ENCODE measurements at places on chromosomes 5 and 9. TPM values are rescaled to one million over a fixed set of nuclear protein-coding genes. Genes with fewer than 3 reads are reported as not detected.

GRCh38 chr5:63500242-63500641, 462.0 kb downstream of the HTR1A start:
- no peak for DNase-seq
- H3K36me3 ChIP-seq = no peaks in the 10 kb centered on the region
- H3K4me1 ChIP-seq = no peaks in the 10 kb centered on the region
- no peak overlapping the region for H3K4me3 ChIP-seq
- no peak overlapping the region for H3K27ac ChIP-seq

The DIRAS2 gene
- total RNA-seq = 1.1 TPM

DNA sequence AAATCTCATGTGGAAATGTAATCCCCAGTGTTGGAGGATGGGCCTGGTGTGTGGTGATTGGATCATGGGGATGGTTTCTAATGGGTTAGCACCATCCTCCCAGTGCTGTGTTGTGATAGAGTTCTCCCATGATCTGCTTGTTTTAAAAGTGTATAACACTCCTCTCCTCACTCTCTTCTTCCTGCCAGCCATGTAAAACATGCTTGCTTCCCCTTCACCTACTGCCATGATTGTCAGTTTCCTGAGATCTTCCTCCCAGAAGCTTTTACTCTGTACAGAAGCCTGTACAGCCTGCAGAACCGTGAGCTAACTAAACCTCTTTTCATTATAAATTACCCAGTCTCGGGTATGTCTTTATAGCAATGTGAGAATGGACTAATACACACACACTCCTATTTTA, 499.1 kb downstream of the RASEF start:
- H3K27ac ChIP-seq = no peak overlapping the region
- DNase-seq = no peak
- H3K4me1 ChIP-seq = peaks cover 18% of the 10 kb centered on the region
- no peaks in the 10 kb centered on the region for H3K36me3 ChIP-seq
- H3K27me3 ChIP-seq = no peaks in the 10 kb centered on the region

The GHR gene
- 24.3 TPM for total RNA-seq

The NUTM2F gene
- total RNA-seq = 0.87 TPM

GRCh38 chr9:127980060-127980705, 606 bp downstream of the EEIG1 start:
- H3K27ac ChIP-seq = peak overlapping the region; percentile 99
- no peaks in the 10 kb centered on the region for H3K36me3 ChIP-seq
- H3K27me3 ChIP-seq = no peaks in the 10 kb centered on the region
- peaks cover 46% of the 10 kb centered on the region for H3K4me1 ChIP-seq

The SMIM32 gene
- total RNA-seq = 3.1 TPM

DNA sequence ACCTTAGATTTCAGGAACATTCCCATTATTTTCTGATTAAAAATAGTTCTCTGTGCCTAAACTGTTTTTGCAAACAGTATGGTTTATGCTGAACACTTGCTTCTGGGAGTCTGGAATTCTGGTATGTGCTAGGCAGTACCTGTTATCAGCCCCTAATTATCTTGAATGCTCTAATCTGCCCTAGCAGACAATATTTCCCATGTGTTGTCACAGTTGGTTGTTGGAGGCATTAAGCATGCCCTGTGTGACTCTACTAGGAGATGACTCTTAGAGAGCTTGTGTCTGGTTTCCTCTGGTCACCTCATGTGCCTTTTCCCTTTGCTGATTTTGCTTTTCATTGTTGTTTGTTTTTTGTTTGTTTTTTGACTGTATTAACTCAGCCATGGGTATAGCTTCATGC, 36.6 kb downstream of the UHRF2 start:
- H3K27ac ChIP-seq = peak overlapping the region; percentile 51
- H3K4me1 ChIP-seq = peaks cover 16% of the 10 kb centered on the region
- H3K4me3 ChIP-seq = no peak overlapping the region
- no peaks in the 10 kb centered on the region for H3K36me3 ChIP-seq
- no peaks in the 10 kb centered on the region for H3K27me3 ChIP-seq

GRCh38 chr5:25489834-25490538, 845.2 kb upstream of the CDH10 start:
- DNase-seq = no peak
- H3K4me1 ChIP-seq = no peaks in the 10 kb centered on the region
- no peak overlapping the region for H3K4me3 ChIP-seq
- no peaks in the 10 kb centered on the region for H3K27me3 ChIP-seq
- H3K27ac ChIP-seq = no peak overlapping the region

GRCh38 chr9:115524453-115525059, 406.6 kb upstream of the TNC start:
- H3K4me3 ChIP-seq = no peak overlapping the region
- H3K27ac ChIP-seq = no peak overlapping the region
- H3K36me3 ChIP-seq = no peaks in the 10 kb centered on the region

Measured in hepatocyte (in vitro differentiated cells).